ENCODE measurements at places on chromosomes 2 and 18.

DNA sequence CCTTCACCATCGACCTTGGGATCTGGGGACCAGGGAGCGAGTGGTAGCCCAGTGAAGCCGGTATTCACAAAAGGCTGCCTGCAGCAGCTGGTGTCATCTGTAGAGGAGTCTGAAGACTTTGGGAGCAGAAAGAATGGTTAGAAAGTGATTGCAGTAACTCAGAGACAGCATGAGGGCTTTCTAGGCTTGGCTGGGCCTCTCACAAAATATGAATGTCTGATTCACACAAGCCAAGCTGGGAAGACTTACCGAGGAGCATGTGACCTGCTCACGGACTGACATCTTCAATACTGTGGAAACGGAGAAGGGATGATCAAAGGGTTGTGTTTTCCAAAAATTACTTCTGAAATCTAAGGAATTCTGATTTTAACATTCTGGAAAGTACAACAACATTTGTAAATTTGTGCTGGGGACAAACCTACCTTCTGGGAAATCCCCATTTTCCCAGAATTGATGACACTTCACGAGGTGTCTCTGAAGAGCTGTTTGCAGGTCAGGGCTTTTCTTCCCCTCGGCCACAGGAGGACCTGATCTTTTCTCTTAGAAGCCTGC, 111.7 kb downstream of the ACOXL start:
- no peak for DNase-seq

- DNase-seq, result peak; percentile 75
Observed at GRCh38 chr2:23791030-23791429, 135.9 kb downstream of the ATAD2B start.

DNA sequence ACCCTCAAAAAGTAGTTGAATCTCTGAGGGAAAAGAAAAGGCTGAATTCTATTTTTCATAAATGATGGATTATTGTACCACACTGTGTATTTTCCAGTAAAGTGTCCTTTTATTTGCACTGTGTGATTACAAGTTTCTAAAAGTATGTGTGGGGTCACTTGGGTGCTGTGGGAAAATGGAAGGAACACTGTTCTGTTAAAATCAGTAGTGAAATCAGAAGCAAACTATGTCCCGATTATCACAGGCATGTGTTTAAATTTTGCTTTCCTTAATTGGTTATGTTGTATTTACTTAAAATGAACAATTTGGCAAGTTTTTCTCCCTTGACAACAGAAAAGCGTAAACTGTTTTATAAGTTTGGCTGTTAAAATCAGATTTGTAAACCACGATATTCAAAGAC, 353.1 kb downstream of the ARHGAP15 start:
- peak; percentile 6 for DNase-seq

- no peak for DNase-seq
Observed at GRCh38 chr2:102632380-102633175, 13.2 kb downstream of the SLC9A2 start.

GRCh38 chr18:41075212-41075611, 879.8 kb upstream of the PIK3C3 start:
- peak; percentile 62 for DNase-seq

GRCh38 chr2:28704621-28705020, 47.0 kb upstream of the PPP1CB start:
- DNase-seq, result no peak

GRCh38 chr2:127417406-127417805, 821 bp upstream of the PROC start:
- DNase-seq, result no peak

DNA sequence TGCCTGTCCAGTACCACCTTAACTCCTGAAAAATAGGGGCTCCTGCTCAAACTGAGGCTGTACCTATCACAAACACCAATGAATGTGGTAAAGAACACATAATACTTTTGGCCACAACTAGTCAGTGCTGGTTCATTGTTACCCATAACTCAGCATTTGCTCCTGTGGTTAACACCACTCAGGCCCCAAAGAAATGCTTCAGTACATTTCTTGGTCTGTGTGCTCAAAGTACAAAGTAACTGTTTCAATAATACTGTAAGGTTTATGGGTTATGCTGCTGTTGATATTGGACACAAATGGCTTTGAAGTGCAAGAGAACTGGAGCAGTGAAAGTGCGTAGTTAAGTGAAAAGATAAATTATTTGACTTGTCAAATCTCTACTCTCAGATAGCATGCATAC, 95.0 kb upstream of the TACR1 start:
- DNase-seq, result no peak

DNA sequence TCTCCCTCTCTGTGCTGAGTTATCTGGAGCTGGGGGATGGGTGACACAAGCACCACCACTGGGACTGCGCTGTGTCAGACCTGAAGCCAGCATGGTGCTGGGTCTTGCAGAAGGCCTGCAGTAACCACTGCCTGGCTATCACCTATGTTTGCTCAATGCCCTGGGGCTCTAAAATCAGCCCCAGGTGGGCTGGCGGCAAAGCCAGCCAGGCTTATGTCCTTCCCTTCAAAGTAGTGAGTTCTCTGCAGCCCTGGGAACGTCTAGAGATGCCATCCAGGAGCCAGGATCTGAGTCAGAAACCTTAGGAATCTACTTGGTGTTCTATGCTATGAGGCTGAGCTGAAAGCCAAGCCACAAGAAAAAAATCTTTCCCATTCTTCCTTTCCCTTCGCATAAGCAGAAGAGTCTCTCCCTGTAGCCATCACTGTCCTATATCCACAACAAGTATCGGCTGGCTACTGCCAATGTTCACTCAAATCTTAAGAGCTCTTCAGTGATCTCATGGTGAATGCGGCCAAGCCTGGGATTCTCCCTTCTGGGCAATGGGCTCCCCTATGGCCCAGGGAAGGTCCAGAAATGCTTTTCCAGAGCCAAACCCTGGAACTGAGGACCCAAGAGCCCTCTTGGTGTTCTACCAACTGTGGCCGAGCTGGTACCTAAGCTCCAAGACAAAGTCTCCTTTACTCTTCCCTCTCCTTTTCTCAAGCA, 248.7 kb downstream of the ZNF385B start:
- no peak for DNase-seq
